ENCODE measurements at places on chromosomes 16 and 17.

DNA sequence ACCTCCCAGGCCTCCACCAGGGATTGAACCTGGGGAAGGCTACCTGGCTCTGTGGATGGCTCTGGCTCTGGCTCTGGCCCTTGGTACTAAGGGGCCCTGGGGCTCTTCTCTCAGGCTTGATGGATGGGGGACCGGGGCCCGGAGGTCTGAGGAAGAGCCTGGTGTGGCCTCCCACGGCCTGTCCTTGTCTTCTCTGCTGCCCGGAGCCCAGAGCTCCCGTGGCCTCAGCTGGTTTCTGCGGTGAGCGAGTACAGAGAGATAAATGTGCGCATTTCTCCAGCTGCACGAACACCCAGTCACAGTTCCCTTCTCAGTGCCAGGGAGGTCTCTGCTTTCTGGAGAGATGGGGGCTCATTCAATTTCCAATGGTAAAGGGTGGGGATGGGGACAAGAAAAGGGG is 9.2 kb downstream of the MGAT5B start:
- no peak for DNase-seq

GRCh38 chr17:31487063-31487647 is 95.7 kb downstream of the RAB11FIP4 start:
- DNase-seq = no peak

- DNase-seq = no peak
Observed at GRCh38 chr16:5891296-5891695, 793.7 kb upstream of the EEF2KMT start.

- no peak for DNase-seq
Observed at GRCh38 chr16:69316595-69317034, 5.5 kb downstream of the VPS4A start.

DNA sequence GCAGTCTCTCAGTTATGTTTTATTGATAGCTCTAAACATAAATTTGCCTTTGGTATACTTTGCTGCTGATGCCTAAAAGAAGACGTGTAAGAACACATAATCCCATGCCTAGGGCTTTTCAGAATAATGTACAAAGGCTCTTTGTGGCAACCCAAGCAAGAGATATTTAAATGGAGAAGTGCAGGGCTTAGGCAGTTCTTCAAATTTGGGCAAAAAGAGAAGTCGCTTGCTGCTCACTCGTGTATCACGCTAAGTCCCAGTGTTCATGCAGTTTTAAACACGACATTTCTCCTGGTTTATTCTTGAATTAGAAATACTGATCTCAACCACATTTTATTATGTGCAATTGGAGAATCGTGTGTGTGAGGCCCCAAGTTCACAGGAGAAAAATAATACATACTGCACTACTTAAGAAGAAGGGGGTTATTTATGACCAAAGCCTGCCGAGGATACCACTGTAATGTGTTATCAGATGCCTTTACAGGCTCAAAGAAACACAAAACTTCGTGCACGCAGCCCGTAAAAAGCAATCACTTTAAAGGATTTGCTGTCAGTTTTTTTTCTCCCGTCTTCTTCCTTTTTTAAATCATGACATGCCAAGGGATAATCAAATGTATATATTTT is 22.5 kb upstream of the IRX6 start:
- no peak for DNase-seq

DNA sequence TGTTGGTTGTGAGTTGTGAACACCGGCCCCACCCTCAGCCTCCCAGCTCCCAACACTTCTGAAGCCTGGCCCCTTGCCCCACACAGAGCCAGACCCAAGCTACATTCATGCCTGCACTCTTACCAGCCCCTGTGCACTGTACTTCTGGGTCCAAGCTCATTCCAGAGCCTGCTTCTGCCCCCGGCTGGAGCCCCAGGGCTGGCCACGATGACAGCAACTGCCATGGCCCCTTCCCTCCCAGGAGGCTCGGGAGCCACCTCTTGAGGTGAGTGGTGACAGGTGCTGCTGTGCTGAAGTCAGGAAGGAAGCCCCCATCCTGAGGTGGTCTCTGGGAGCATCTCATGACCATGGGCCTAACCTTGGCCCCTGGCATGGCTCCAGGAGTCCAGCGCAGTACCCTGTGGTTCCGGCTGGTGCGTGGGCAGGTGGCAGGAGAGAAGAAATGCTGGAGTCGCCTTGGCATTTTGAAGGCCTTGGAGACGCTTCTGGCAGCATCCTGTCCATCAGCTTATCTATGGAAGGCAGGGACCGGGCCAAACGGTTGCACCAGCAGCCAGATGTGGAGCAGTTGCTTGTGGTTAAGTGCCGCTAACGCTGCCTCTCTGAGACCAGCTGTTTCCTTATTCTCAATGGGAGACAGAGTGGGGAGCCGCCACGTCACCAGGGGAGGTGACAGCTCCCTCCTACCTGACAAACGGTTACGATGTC is 3.9 kb upstream of the CDT1 start:
- DNase-seq = no peak

DNA sequence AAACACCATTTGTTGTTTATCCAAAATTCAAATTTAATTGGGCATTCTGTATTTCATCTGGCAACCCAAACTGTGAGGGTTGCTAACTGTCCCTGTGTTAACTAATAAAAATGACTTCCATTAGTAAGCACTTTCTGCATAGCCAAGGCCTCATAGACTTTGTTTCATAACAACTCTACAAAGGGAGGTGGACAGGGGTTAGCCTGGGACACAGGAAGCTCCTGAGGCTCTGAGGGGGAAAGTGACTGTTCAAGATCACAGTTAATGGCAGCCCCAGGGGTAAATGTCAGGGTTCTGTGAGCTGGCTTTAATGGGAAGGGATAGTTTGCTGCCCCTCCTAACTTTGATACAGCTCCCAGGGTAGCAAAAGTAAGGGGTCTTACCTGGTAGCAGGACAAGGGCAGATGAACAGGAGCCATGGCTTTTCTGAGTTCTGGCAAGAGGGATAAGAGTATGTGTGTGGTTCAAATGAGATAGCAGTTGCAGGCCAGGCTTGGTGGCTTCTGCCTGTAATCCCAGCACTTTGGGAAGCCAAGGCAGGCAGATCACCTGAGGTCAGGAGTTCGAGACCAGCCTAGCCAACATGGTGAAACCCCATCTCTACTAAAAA is 2.2 kb downstream of the HEATR9 start:
- peak; percentile 17 for DNase-seq
